ENCODE measurements at places on chromosomes 7 and 10.

DNA sequence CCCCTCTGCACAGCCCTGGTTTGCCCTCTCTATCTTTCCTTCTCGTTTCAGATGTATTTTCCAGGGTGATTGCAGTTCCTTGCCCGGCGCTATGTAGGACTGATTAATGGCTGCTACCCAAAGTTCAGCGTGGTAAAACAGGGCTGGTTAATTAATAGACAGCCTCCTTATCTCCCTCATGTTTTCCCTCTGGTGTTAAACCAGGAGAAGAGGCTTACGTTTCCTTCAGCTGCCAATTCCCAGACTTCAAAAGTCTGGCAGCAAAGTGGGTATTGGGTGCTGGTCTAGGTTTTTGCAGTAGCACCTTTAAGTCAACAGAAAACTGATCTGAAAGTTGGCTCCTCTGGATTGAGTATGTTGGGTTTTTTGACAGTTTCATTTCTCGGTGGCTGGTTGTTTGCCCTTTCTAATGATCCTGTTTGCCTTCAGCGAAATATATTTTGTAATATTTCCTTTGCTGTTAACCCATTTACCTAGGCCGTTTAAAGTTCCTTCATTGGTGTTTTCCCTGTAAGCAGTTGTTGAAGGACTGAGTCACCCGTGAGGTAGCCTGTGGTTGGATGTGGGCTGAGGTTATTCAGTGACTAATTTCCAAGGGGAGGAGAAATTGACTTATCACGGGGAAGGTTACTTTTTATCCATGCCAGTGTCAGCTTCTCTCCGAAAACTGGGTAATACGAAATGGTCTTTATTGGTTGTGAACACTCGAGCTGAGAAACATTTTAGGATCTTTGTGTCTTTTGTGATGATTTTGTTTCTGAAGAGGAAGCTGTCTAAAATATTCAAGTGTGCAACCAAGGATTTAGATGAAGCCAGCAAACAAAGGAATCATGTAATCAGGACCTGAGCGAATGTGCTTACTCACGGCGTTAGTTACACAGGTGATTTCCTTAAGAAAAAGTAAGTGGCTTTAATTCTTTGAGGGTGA, 257.2 kb downstream of the KIAA1217 start:
- peak; percentile 23 for DNase-seq

DNA sequence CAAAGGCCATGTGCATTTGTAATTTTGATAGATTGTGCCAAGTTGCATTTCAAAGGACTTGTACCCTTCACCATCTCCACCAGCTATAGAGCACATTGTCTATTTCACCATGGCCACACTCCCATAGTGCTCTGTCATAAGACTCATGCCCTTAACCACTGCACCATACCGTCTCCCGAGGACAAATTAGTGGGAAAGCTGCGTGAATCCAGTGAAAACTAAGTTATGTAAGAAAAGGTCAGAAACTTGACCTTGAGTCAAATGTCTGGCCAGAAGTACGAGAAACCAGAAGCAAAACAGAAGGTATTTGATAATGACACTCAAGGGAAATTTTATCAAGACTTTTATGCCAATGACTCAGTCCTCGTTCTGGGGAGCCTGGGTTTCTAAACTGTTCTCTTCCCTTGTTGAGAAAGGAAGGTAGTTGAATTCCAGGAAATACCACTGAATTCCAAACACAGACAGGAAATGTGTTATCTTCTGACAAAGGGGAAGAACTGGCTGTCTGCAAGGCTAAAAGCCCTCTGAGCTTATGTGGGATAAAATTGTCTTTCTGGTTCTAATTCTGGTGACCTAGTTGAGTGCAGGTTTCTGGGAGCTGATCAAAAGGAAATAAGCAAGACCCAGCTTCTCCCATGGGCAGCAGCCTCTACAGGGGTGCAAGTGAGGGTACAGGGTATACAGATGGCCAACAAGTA, 49.7 kb downstream of the CDK1 start:
- no peak for DNase-seq

DNA sequence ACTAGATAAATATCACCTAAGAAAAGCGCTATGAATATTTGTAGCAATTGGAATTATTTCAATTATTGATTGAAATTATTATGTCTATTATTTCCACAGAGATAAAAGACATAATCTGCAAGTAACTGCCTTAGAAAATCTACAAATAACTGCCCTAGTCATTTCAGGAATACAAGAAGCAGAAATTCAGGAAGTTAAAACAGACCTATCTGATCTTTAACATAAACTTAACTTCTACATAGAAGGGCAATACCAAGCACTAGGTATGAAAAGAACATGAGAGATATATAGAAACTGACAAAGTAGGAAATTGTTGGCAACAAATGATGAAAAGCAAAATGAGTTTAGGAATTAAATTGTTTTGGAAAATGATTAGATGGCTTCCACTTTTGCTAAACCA, 31.8 kb upstream of the AKR1B10 start:
- no peak for DNase-seq

GRCh38 chr7:81594767-81595166, 175.1 kb downstream of the HGF start:
- DNase-seq: no peak

DNA sequence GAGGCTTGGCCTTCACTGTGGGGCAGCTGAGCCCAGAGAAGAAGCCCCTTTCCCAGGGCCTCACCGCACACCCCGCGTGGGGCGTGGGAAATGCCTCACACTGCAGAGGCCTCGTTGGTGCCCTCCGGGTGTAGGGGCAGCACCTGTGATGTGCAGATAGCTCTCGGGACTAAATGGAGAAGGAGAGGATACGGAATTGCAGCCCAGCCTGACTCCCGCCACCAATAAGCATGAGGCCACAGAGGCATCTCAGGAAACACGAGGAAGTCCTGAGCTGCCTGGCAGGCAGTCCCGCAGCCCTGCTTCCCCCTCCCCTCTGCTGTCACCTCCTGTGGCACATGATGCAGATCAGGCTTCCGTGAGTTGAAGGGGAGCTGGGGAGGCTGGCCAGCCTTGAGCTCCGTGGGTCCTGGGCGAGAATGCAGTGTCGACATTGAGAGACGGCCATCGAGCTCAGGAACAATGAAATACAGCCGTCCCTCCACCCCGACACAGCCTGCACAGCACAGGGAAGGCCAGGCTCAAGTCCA, 59.6 kb upstream of the PPP2R2D start:
- no peak for DNase-seq

- no peak for DNase-seq
These were observed 13.5 kb upstream of the ADRB1 start for GRCh38 chr10:114030140-114030539.

GRCh38 chr7:3149231-3149995, 105.7 kb upstream of the CARD11 start:
- no peak for DNase-seq

DNA sequence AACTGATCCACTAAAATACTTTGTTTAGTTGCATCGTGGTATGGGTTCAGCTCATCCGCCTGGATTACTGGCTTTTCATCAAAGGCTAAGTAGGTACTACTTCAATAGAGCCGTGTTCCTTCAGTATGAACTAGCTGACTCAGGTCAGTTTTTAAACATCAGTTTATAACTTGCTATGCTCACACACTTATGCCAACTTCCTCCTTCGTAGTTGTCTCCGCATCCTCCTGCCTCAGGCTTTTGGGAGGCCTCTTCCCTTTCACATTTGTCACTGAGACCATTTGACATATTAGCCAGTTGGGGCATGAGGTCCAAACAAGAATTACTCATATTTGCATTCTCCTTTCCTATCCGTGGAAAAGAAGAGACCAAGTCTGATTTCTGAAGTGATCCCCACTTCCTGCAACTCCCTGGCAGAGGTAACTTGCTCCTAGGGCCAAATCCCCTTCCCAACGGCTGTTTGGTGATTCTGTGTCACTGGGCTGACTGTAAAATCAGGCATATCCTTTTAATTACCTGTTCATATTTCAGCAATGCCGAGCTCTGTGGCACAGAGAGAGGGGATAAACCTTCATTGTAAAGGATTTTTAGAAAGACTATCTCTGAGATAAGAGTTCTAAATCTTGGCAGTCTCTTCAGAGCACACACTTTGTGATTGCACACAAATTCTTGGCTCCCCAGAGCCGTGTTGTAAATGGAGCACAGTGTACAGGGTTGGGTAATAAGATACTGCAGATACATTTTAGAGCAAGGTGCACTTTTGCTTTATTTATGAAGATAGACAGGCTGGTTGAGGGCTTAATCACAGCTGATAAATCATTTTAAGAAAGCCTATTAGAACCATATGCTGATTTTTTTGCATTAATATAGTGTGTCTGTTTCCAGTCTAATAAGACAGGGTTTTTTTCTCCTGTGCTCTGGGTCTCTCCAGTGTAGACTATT, 108.0 kb downstream of the CREB5 start:
- no peak for DNase-seq

GRCh38 chr7:78472519-78472918, 673.9 kb downstream of the PHTF2 start:
- no peak for DNase-seq

- DNase-seq: no peak
These were observed 9.1 kb upstream of the PRKAR2B start for GRCh38 chr7:107035446-107035845.

- DNase-seq: no peak
These were observed 91.5 kb downstream of the GSDME start for GRCh38 chr7:24665564-24666294.

DNA sequence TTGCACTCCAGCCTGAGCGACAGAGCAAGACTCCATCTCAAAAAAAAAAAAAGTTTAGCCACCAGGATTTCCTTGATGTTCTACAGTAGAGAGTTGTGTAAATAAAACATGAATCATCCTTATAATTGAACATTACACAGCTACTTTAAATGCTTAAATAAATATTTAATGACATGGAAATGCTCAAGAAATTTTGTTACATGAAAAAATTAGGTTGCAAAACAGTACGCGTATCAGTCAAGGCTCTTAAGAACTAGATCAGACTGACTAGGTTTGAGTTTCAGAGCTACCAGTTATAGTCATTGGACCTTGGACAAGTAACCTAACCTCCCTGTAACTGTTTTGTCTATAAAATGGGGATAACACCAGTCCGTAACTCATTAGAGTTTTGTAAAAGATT, 38.7 kb upstream of the GSAP start:
- no peak for DNase-seq

GRCh38 chr7:24979470-24979862, 512 bp downstream of the OSBPL3 start:
- peak; percentile 74 for DNase-seq

DNA sequence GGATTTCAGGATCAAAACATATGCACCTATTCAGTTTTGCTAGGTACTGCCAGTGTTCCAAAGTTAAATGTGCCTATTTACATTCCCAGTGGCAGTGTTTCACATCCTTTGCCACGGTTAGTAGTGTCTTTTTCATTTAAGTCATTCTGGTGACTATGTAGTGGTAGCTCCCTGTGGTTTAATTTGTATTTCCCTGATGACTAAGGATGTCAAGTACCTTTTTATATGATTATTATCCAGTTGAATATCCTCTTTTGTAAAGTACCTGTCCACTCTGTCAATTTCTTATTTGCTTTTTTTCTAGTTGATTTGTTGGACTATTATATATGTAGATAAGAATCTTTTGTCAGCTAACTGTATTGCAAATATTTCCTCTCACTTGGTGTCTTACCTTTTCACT, 45.1 kb downstream of the TMEM60 start:
- DNase-seq: no peak

GRCh38 chr10:129756912-129757901, 206.9 kb downstream of the EBF3 start:
- DNase-seq: no peak

DNA sequence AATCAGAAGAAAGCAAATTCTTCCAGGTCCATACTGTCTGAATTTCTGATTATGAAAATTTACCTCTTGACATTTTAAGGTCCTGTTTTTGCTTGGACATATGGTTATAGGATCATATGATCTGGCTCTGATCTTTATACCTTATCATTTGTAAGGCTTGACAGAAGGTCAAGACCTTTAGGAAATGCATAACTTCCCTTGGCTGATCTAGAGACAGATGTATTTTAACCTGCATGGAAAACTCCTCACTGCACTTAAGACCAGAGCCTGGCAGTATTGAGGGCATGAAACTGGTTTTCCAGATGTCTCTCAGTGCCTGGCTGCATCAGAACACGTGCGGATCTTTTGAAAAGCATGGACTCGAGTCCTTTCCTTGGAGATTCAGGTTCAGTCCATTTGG, 55.9 kb downstream of the TRRAP start:
- no peak for DNase-seq

GRCh38 chr7:143456992-143457793, 13.9 kb downstream of the TAS2R60 start:
- DNase-seq: no peak

DNA sequence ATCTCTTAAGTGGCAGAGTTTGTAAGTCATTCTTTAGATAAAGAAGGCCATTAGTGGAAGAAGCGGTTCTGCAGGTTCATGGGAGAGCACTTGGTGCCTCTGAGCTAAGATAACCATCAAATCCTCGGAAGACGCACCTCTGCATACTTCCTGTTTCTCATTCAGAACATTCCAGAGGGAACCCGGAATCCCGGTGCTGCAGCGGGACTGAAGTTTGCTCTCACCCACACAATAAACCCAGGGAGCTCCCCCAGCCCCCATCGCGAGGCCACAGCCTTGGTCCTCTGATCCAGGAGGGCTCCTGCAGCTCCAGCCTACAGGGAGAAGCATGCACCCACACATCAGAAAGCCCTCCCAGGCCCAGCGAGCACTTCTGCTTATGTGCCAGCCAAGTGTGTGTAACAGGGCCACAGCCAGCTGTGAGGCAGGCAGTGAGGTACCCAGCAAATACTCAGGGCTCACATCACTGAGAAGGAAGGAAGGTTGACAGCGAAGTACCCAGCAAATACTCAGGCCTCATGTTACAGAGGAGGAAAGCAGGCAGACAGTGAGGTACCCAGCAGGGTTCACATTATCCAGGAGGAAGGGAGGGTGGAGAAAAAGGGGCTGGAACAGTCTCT, 142.4 kb downstream of the DIP2C start:
- DNase-seq: no peak

- DNase-seq: no peak
These were observed 1.2 kb downstream of the THNSL1 start for GRCh38 chr10:25017661-25018060.

DNA sequence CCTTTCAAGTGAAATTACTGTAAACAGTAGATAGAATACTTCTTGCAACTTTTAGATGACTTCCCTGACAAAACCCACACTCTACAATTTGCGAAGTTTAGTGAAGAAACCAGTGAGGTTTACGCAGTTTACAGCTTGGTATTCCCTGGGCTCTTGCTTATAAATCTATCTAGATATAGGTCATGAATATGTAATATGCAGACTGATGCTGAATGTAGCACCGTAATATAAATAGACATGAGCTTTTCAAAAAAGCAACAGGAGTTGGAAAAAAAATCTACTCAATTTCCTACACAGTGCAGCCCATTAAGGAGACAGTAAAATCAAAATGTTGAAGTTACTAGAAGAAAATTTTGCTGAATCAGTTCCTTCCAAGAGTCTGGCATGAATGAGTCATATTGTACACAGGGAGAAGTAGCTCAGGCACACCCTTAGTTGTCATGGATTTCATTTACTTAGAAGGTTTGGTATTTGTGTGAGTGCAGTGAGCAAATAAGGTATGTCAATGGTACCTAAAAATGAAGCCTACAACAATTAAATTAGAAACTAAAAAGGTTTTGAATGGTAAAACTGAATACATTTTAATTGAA, 67.7 kb upstream of the NEUROD6 start:
- DNase-seq: no peak

- no peak for DNase-seq
These were observed 119.7 kb upstream of the KLF14 start for GRCh38 chr7:130853503-130854279.

Measured in stimulated activated CD4-positive, alpha-beta T cell treated with anti-CD3 and anti-CD28 coated beads, Interleukin-4, amount 100 ng/mL, for 4 hours (primary cell).